ENCODE measurements at places on chromosomes 13 and 19.

DNA sequence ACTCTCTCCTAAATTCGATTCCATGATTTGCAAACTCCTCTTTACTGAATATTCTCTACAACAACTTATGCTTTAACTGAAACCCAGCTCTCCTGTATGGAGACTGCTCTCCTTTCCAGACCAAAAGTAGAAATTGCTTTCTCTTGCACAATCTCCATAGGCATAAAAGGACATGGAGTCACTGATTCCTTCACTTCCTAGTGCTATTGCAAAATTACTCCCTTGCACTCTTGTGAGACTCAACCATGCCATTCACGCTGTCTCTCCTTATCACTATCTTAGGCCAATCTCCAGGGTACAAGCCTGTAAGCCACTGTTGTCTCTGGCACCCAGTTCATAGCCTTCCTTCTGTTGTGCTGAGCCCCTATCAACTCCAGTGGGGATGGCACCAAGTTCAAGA lies 30.6 kb downstream of the SERPINE3 start:
- no peak for DNase-seq

GRCh38 chr13:39417131-39417530 lies 185.9 kb downstream of the LHFPL6 start:
- no peak for DNase-seq

- no peak for DNase-seq
These were observed 15.1 kb upstream of the POSTN start for GRCh38 chr13:37613638-37614037.

DNA sequence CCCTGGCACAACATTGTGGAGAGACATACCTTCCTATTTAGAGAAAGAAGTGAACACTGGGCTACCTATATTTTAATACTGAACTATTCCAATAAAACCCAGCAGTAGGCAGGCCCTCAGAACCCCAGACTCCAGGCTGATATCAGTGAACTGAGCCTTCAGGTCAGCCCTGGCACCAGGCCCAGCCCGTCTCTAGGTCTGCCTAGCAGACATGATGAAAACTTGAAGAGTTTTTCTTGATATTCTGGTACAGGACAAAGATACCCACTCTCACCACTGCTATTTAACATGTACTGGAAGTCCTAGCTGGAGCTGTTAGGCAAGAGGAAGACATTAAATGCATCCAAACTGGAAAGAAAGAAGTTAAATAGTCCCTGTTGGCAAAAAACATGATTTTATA lies 396.6 kb upstream of the SPRY2 start:
- no peak for DNase-seq

DNA sequence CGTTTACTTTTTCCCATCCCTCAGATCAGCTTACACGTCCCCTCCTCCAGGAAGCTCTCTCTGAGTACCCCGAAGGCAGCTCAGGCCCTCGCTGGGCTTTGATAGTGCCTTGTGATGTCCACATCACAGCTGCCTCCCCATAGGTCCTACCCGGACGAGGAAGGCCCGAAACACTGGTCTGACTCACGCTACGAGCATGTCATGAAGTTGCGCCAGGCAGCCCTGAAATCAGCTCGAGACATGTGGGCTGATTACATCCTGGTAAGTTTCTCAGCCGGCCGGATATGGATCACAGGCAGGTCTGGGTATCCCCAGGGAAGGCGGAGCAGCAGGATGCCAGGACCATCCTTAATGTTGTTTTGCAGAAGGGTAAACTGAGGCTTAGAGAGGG lies 4.8 kb downstream of the COLGALT1 start:
- no peak for DNase-seq

DNA sequence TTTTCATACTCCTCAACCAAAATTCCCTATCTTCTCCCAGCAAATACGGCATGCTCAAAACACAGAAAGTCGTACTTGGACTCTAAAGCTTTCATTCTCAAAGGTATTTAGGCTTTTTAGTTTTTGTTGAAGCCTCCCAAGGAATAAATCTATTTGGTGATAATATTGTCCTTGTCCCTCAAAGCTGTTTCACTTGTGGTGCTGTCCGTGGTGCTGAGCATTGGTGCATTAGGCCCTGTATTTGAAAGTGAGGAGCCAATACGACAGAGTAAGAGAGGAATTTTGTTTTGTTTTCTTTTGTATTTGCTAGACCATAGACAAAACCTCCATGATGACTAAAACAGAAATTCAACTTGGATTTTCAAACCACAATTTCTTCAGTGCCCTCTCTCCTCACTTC lies 3.2 kb upstream of the LGALS13 start:
- no peak for DNase-seq

GRCh38 chr13:26821672-26822071 lies 61.1 kb upstream of the GPR12 start:
- DNase-seq = no peak

DNA sequence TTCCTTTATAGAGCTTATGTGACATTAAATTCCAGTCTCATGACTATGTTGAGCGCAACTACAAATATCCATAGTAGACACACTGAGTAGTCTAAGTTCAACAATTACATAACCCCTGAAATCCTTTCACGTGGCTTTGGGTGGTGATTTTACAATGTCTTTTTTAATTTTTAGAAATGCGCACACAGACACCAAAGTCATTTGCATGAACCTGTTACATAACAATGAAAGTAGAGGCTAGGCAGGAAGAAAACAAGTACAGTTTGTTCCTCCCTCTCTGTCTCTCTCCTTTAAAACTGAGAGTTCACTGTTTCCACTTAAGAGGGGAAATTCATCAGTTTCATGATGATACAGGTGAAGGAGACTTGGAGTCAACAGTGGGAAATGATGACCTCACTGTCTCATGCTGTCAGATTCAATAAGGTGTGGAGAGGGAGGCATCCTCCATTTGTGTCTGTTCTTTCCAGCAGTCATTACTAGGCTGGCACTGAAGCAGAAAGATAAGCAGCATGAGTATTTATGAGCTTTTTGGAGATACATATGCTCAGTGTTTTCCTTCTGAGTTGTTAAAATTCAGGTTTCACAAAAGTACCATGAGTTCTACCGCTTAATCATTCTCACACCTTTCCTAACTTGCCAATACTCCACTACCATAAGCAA lies 201.8 kb downstream of the LHFPL6 start:
- DNase-seq = peak; percentile 9

GRCh38 chr19:56547535-56547934 lies 8.8 kb downstream of the ZFP28 start:
- no peak for DNase-seq

GRCh38 chr13:42497798-42498197 lies 76.2 kb upstream of the TNFSF11 start:
- DNase-seq = no peak

GRCh38 chr19:50501186-50501567 lies 9.8 kb downstream of the JOSD2 start:
- no peak for DNase-seq

- DNase-seq = no peak
These were observed 1299.2 kb upstream of the SPRY2 start for GRCh38 chr13:81639984-81640582.

DNA sequence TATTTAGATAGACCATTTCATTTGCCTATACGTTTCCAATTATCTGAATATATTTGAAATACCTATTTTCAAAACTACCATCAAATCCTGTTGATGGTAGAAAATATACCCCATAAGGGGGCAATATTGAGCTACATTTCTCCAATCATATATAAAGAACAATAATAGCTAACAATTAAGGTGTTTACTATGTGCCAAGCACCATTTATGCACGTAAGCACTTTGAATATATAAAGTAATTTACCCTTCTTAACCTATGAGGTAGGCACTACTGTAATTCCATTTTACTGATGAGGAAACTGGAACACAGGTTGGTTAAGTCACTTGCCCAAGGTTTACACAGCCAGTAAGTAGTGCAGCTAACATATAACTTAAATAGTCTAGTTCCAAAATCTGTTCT lies 79.2 kb downstream of the UBL3 start:
- DNase-seq = peak; percentile 40

- no peak for DNase-seq
These were observed 193.1 kb downstream of the ZIC5 start for GRCh38 chr13:99778500-99778899.

GRCh38 chr13:106560821-106561220 lies 7.1 kb downstream of the ARGLU1 start:
- DNase-seq = no peak

GRCh38 chr13:110017379-110017778 lies 231.0 kb upstream of the IRS2 start:
- no peak for DNase-seq

GRCh38 chr19:54905421-54905802 lies 536 bp upstream of the NCR1 start:
- DNase-seq = no peak

DNA sequence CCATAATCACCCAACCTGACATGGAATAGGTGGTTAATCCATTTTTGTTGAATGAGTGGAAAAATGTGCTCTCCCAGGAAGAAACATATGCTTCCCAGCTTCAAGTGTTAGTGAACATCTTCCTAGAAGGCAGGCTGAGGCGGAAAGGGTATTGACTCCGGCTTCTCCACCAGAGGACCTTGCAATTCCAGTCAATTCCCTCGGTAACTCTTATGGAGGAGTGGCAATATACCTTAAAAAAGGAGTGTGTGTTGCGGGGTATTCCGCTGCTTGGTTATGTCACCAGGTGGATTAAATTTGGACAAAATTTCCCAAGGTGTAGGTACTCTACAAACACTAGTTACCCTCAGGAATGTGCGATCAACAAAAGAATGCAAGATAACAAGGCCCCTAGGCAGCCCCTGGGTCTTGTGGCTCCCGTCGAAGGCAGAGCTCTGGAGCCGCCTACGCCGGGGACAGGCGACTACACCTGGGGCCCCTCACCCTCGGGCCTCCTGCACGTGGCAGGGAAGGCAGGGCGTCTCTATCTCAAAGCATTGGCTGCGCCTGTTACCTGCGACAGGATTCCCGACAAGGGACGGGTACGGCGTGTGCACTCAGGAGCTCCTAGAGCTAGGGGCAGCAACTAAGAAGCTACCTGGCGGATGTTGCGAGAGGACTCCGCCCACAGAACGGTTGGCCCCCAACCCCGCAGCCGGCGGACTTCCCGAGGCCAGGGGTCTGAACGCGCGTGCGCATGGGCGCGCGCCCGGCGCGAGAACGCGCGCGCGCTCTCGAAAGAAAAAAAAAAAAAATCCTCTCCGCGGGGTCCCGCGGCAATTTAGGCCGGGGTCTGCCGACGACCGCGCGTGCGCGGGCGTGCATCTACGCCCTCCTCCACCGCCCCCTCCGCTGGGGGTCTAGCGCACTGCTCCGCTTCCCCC lies at the start of gene WDR87:
WDR87 (minus strand) TSS at position 649 of the 923 bp plus-strand sequence. CDS start 8,355 bp downstream, outside the sequence.
- DNase-seq = peak; percentile 94

DNA sequence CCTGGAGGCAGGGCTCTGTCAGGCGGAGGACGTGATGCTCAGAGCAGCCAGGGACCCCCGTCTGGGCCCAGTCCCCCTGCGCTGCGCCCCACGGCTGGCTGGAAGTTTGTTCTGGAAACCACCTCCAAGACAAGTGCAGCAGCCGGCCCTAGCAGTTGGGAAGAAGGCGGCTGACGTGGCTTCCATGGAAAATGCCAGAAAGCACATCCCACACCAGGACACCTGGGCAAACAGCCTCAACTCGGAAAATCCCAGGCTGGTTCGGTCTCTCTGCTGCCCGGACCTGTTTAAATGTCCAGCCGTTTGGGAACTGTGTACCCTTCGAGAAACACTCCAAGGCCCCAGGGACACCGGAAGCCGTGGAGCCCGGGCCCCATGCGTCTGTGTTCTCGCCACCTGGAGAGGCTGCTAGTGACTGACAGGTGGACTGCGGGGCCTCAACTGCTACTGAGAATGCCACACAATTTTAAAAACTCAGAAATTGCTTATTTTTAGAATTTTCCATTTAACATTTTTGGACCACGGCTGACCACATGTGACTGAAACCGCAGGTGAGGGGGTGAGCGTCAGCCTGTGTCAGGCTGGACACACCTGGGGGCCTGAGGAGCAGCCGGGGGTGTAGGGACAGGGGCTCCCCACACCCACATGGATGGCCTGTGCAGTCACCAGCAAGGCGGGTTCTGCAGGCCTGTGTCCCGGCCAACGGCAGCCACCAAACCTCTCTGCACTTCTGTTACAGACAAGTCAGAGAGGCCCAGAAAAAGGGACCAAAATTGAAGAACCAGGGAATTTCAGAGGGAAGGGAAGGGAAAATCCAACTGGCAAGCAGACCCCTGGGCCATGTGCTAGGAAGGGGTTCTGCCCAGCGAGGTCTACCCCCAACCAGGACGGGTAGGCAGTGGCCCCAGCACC lies 31.7 kb downstream of the RASA3 start:
- DNase-seq = no peak

GRCh38 chr13:45847554-45848224 lies 3.9 kb downstream of the SIAH3 start:
- peak; percentile 73 for DNase-seq

- DNase-seq = no peak
These were observed 44.1 kb upstream of the ZNF780A start for GRCh38 chr19:40134866-40135265.

- peak; percentile 29 for DNase-seq
These were observed 6.3 kb upstream of the RDH13 start for GRCh38 chr19:55068950-55069864.

- DNase-seq = no peak
These were observed 10.5 kb downstream of the SLC25A42 start for GRCh38 chr19:19074196-19074882.

DNA sequence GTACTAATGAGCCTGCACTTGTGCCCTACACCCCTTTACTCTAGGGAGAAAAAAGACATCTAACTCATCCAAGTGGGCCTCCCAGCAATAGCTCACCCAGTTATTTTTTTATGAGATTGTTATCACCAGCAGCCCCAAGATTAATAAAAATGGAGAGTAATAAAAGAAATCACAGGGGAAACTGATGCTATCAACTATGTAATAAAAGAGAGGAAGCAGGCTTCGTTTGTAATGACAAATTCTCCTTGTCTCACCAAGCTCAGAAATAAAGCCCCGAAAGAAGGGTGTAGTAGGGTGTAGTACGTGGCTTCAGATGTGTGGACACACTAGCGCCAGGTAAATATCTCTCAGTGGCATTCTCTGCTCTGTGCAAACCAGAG lies 204.9 kb downstream of the USP12 start:
- no peak for DNase-seq

GRCh38 chr13:29165840-29166239 lies 345.7 kb downstream of the MTUS2 start:
- no peak for DNase-seq

DNA sequence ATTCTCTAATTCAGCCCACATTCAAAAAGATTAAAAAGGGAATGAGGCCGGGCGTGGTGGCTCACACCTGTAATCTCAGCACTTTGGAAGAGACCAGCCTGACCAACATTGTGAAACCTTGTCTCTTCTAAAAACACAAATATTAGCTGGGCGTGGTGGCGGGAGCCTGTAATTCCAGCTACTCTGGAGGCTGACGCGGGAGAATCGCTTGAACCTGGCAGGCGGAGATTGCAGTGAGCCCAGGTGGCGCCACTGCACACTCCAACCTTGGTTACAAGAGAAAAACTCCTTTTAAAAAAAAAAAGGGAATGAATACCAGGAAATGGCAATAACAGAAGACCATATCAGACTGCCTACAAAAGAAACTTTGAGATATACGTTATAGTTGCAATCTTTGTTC lies 1244.5 kb downstream of the PCDH9 start:
- DNase-seq = no peak

GRCh38 chr13:113839536-113840204 lies 24.2 kb downstream of the GAS6 start:
- no peak for DNase-seq

GRCh38 chr19:35055715-35056179 lies 14.2 kb downstream of the HPN start:
- peak; percentile 76 for DNase-seq

Data from NCI-H345 (cell line).